ENCODE measurements at places on chromosomes 16 and 17.

DNA sequence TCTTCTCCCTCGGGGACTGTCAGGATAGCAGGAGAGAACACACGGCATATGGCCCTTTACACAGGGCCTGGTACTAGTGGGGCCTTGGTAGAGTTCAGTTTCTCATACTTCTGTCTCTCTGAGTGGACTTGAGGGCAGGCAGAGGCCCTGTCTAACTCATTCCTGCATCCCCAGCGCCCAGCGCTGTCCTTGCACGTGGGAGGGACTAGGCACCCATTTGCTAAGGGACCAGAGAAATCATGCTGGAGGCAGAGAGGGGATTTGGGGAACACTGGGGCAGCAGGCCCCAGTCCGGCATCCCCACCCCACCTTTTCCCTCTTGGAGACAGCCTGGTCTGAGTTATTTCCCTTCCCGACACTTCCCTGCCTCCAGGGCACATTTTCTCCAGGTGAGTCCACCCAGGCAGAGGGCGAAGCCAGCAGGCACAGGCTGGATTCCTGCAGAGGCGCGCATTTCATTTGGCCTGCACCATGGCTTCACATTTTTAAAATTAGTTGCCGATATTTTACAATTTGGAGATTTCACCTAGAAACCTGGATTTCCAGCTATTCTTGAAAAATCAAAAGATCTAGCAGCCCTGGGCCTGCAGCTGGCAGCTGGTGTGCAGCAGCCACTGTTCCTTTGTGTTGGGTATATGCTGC, 9.7 kb upstream of the NKD1 start:
- no peak for ATAC-seq

DNA sequence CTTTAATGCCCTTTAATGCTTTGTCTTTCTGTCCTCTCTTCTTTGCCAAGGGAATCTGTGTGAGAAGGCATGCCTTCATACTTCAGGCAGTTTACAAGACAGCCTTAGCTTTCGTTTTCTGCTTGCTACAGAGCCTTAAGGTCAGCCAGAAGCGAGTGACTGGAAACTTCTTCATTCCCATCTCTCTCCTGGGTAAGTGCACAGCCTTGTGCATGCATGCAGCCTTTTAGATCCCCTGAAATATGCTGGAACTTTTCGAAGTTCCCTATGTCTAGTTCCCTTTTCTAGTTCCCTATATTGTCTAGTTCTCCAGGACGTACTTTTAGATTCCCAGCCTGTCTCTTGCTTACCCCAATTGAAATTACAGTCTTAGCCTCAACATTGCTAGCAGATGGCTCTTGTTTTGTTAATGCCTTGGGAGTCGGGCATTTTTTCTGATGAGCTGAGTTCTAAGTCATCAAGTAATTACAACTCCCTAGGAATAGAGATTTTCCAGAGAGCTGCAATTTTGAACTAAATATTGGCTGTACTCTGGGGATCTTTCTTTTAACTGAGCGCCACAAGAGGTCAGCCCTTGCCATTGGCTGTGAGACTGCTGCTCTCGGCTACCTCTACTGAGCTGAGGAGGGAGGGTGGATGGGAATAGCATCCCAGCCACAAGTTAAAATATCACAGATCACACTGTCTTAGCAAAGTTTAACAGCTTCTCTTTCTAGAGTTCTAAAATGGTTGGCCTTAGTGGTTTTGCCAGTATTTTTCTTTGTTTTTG, 22.7 kb upstream of the PPM1D start:
- peak; percentile 75 for ATAC-seq

- no peak for ATAC-seq
These were observed 997.6 kb upstream of the RBFOX1 start for GRCh38 chr16:6335072-6335471.

GRCh38 chr17:46121165-46121764, 72.0 kb downstream of the KANSL1 start:
- no peak for ATAC-seq
